LHCN-M2 (cell line): ENCODE measurements at places on chromosomes 6 and 20.

- DNase-seq = no peak
Measured at GRCh38 chr6:78910010-78910409, 42.7 kb downstream of the IRAK1BP1 start.

DNA sequence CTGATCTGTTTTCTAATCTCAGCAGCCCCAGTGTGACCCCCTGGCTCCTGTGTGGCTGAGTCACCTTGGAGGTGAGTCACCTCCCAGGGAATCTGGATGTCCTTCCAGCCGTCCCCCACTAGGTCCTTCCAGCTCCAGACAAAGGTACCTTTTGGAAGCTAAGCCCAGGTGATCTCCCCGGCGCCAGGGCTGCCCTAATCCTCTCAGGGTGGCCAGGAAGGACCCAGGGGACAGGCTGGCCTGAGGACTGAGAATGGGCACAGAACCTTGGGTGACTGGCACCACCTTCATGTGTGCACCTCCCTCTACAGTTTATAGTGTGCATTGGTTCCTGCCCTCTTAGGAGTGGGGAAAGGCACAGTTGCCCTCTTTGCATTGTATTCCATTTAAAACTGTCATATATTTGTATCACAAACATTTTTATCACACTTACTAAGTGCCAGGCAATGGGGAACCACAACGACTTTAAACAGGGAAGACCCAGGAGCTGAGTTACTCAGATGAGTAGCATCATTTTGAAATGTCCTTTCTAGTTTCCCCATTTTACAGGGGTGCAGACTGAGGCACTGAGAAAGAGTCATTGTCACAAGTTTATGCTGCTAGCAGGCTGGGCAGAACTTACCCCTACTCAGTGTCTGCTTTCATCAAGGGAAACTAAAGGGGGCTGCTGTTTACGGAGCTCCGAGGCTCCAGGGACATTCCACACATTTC, 2.6 kb upstream of the BPIFB4 start:
- DNase-seq = no peak

- DNase-seq = no peak
Measured at GRCh38 chr6:20900389-20901160, 366.3 kb downstream of the CDKAL1 start.

GRCh38 chr6:169499848-169500247, 202.0 kb downstream of the WDR27 start:
- no peak for DNase-seq

DNA sequence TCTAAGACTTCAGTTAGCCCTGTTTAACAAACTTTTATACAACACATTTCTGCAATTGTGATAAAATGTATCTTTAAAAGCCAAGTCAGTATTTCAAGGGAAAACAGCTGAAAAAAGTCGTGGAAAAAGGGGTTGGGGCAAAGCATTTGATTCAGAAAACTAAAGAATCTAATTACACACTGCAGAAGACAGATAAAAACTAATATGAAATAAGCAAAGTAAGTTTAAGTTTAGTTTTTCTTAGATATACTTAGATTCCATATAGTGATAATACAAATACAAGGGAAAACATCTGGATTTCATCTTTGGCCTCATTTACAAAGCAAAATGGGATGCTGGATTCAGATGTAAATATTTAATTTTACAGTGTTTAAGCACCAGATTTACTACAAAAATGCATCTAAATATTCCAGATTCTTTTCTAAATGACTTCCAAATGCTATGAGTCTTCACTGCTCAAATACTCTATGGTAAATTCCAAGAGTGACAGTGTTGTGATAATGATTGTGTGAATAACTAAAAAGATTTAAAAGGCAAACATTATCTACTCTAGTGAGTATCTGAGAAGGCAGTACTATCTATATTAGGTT, 1.5 kb upstream of the ADNP start:
- DNase-seq = no peak

DNA sequence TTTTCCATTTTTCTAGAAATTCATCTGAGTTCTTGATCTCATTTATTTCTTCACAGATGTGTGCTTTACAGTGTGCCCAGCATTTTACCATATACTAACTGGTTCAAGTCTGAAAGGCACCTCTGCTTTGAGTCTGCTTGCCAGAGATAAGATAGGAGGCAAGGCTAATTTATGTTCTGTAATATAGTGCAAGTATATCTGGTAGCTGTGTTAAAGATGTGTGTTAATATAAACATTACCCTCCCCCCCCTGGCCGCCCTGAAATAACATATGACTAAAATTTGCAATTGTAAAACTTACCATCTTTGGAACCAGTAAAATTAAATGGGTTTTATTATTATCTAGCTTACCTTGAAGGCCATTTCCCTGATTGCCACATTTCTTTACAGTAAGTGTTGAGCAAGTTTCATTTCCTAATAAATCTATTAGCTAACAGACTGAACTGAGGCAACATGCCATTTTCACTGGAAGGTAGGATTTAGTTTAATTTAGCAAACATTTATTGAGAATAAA, 2.7 kb downstream of the FBXO9 start:
- no peak for DNase-seq

GRCh38 chr6:140736231-140736630, 1361.8 kb upstream of the CITED2 start:
- peak; percentile 5 for DNase-seq

- no peak for DNase-seq
Measured at GRCh38 chr6:150722614-150723344, 123.1 kb downstream of the PLEKHG1 start.

DNA sequence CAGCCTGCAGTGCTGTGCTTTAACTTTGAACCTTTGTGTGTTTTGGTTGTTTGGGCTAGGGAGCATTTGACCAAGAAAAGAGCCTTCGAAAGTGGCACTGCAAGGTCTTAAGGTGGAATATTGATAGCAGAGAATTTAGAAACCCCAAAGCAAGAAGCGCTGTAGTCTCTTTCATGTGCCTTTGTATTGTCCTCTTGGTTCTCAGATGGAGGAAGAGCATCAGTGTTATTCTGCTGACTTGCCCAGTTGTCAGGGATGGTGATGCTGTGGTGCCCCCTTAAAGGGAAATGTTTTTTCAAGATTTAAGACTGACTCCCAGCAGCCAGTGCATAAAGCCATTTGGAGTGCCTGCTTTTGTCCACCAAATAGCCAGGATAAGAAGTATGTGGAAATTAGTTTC, 102.7 kb upstream of the INSM1 start:
- DNase-seq = no peak
